ENCODE measurements at places on chromosomes 3 and 15.

DNA sequence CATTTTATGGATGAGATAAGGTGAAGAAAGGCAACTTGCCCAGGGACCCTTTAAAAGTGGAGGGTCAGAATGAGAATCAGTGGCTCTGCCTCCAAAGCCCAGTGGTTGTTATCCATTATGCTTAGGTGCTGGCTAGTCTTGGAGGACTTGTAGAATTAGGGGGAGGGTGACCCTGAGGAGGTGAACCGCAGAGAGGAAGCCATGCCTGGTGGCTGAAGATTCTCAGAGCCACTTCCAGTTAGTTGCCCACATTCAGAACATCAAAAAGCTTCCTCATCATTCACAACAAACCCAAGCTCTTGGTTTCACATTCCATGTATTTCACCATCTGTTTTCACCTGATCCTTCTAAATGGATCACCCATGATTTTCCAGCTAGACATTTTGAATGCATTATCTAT is 11.2 kb downstream of the EBLN2 start:
- no peak for DNase-seq

- no peak for DNase-seq
These were observed 242.8 kb downstream of the LRRN1 start for GRCh38 chr3:4042070-4042469.

- DNase-seq: peak; percentile 67
These were observed 519 bp downstream of the ABHD6 start for GRCh38 chr3:58237941-58238681.

DNA sequence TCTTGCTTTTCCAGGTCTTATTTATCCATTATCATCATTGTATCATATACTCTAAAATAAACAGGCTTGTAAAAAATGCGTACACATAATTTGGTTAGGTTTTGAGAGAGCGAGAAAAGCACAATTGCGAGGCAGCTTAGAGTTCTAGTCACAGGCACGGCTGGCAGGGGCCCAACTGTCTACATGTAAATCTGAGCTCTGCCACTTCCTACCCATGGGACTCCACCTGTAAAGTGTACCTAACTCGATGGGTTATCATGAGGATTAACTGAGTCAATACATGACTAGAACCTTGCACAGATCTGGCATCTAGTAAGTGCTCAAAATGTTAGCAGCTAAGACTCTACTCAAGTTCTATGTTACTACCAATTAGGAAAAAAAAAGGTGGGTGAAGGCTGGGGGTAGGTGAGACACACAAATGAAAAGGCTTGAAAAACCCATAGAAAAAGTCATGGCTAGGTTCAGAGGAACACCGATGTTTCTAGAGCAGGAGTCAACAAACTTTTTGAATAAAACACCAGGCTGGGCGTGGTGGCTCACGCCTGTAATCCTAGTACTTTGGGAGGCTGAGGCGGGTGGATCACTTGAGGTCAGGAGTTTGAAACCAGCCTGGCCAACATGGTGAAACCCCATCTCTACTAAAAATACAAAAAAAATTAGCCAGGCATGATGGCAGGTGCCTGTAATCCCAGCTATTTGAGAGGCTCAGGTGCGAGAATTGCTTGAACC is 36.2 kb downstream of the GLB1 start:
- peak; percentile 65 for DNase-seq

GRCh38 chr15:61556037-61556648 is 327.0 kb upstream of the RORA start:
- DNase-seq: no peak

DNA sequence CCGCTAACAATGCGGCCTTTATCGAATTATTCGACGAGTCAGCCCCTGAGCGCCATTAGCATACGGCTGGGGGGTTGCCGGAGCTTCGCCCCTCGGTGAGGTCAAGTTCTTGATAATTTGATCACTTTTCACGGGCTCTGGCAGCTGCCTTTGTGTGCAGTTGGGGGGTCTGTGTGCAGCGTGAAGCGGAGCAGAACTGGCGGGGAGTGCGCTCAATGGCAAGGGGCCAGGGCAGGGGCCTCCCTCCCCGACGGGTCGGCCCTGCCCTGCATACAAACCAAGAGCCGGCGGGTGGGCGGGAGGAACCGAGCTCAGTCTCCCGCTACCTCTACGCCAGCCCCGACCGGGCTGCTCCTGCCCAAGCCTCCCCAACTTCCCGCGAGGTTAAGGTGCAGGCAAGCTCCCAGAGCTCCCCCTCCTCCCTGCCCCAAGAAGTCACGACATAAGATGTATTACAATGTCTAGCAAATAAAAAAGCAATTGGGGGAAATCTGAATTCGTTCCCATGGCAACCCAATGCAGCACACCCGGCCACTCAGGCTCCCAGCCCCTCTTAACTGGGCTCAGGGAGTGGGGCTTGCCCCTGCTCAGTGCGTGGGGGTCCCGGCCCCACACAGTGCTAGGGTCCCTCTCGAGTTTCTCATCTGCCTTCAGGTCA is 34.1 kb upstream of the POLG start:
- DNase-seq: no peak

DNA sequence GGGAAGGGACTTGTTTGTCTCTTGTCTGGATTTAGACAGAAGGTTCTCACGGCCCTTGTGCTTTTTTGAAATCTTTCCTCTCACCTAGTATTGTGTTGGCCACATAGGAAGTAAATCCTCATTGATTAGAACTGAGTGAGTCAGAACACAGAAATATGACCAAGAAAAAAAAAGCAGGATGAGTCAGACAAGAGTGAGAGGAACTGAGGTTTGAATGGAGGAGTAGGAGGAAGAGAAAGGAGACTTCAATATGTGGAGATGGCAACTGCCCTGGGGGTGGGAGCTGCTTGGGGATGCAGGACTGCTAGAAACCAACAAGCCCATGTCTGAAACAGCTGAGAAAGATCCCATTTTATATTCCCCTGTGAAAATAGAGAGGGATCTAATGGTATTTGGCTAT is 194.1 kb upstream of the ZBTB20 start:
- DNase-seq: no peak

DNA sequence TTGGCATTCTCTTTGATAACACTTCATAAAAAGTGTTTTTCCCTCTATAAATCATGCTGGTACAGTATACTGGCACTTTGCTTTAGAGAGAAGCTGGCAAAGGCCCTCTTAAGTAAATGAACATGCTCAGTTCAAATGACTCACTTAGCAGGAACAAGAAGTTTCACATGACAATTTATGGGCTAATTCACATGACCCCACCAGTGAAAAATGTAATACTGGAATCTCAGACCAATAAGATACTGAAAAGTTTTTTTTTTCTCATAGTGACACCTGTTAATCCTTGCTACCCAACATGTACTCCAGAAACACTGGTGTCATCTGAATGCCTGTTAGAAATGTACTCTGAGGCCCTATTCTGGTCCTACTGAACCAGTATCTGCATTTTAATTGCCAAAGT is 13.9 kb downstream of the BTBD1 start:
- DNase-seq: no peak

DNA sequence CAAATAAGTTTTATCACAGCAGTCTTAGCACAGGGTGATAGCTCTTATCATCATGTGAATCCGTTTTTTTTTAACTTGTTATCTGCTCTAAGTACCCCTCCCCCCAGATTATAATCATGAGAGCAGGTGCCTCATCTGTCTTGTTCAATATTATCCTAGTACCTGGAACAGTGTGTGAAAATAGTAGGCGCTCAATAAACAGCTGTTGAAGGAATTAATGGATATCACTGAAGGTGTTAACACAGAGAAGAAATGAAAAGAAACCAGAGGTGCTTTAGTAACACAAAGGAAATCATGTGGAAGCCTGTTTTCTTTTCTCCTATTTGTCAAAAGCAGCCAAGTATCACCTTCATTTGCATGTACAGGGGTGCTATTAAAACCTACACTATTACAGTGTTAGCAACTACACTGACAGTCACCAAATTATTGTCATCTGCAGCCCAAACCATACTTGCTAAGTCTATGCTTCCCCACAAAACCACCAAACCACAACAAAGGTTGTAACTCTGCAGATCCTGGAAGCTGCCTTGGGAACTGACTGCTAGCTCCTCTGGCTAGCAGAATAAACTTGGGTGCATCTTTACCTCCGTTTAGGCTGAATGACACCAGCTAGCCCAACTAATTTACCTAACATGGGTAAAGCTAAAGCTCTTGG is 2.9 kb downstream of the XPC start:
- DNase-seq: peak; percentile 33

GRCh38 chr3:43496740-43497375 is 125.0 kb downstream of the ANO10 start:
- DNase-seq: no peak

- no peak for DNase-seq
These were observed 30.2 kb downstream of the NR2F2 start for GRCh38 chr15:96360581-96361308.

GRCh38 chr3:73255609-73256029 is 194.2 kb downstream of the EBLN2 start:
- DNase-seq: no peak

DNA sequence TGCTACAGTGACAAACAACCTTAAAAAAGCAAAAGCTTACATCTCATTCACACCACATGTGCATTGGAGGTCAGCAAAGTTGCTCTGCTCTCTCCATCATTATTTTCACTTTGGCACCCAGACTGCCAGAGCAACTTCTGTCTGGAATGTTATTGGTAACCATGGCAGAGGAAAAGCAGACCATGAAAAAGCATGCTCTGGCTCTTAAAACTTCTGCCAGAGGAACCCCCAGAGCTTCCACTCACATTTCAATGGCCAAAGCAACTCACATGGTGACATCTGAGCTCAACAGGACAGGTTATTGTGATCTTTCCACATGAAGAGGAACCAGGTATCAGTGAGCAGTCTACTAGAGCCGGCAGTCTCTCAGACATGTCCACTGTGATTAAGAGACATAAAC is 21.9 kb upstream of the FRMD5 start:
- no peak for DNase-seq

DNA sequence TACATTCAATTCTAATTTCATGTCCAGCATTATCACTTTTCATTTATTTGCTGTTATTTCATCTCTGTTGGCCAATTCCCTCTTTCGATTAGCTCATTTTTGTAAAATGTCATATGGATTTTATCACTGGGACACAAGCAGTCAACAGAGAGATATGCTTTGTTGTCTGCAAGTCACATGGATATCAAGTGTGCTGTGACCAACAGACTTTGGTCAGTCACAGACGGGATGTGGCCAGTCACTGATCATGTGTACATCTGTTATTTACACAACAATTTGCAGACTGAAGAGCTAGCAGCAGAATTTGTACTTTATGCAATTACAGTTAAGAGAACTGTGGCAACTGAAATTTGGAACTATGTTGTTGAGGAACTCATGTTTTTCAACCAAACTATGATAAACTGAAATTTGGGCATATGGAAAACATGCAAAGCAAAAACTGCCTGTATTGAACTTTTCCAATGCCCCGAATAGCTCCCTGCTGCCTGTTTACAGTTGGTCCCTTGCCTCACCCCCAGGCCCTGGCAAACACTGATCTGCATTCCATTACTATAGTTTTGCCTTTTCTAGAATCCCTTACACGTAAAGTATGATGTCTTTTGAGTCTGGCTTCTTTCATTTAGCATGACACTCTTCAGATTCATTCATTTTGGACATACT is 104.4 kb downstream of the RPL22L1 start:
- DNase-seq: no peak

GRCh38 chr3:151082880-151083838 is 2.3 kb upstream of the MED12L start:
- no peak for DNase-seq

DNA sequence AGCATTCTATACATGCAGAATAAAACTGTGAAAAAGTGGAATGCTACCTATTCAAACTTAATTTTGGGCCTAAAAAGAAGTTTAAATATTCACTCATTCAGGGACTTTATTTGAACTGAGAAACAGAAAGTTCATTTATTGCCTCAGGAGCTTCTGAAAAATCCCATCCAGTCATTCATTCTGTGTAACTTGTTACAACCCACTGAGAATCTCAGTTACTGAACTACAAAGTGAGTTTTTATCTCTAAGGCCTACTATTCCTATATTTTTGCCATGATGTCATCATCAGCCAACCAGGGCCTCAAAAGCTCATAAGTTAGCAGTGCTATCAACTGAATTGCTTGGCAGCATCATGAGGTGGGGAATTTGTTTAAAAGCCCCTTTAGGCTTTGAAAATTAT is 98.0 kb upstream of the BOC start:
- DNase-seq: no peak

DNA sequence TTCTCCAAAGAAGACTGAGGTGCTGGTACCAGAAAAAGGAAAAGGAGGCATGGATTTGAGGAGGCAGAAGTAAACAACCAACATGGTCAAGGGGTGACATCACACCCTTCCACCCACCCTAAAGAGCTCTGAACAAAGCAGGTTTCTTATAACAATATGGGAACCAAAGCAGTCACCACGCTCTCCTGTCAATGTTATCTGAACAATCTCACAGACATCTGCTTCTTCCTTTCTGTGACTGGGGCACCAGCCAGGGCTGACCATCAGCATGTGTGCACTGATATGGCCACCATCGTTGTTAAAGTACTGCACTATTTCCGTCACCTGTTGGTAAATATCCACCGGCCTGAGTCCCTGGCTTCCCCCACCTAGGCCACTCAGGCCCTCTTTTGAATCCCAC is 252.9 kb downstream of the SHQ1 start:
- DNase-seq: no peak

DNA sequence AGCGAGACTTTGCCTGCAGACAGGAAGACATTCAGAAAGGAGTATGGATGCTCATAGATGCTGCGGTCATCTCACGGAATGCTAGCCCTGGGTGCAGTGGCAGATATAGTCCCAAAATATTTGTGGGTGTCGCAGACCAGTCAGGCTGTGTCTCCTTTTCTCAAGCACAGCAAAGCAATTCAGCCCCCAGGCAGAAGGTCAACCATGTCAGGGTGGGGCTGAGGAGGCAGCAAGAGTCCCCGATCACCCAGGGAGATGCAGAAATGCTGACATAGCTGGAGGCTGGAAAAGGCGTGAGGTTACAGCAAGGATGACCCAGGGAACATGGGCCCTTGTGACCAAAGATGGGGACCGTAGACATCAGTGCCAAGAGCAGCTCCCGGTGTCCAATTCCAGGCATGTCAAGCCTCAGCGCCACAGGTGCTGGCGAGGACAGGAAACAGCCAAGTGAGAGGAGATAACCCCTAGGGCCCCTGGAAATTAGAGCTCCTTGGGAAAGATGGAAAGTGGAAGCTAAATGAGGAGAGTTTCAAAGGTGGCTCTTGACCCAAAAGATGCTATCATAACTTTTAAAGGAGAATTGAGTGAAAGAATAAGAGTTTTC is 81.2 kb upstream of the ABHD17C start:
- no peak for DNase-seq

- no peak for DNase-seq
These were observed 585.2 kb downstream of the NTRK3 start for GRCh38 chr15:87671289-87671688.

GRCh38 chr3:105323274-105323599 is 43.5 kb upstream of the ALCAM start:
- no peak for DNase-seq

GRCh38 chr15:84819791-84820190 is 2.6 kb downstream of the ALPK3 start:
- no peak for DNase-seq

DNA sequence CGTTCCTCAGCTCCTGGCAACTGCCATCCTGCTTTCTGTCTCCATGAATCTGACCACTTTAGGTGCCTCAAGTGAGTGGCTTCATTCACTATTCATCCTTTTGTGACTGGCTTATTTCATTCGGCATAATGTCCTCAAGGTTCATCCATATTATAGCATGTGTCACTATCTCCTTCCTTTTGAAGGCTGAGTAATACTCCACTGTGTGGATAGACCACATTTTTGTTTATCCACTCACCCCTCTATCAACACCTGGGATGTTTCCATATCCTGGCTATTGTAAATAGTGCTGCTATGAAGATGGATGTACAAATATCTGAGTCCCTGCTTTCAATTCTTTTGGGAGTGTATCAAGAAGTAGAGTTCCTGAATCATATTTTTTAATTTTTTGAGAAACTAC is 98.8 kb downstream of the ADAMTS17 start:
- no peak for DNase-seq
